ENCODE measurements at places on chromosomes 3 and 15.

- peak; percentile 73 for DNase-seq
Observed at GRCh38 chr15:58748040-58748851, 1.3 kb downstream of the ADAM10 start.

DNA sequence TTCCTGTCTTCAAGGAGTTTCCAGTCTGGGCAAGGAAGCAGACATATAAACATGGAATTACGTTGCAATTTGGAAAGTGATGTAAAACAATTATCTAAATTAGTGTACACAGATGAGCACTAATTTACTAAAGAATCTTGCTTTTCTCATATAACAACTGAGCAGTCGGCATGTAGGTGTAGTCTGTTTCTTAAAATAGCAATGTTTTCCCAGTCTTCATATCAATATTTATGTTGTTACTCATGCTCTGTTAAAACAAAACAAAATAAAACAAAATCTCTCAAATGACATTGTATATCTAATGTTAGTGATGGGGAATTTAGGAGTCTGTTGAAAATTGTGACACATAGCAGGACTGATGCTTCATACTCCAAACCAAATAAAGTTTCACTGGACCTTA, 75.6 kb downstream of the SAMMSON start:
- DNase-seq, result no peak

- DNase-seq, result peak; percentile 80
Observed at GRCh38 chr3:152574461-152575079, 260.4 kb upstream of the P2RY1 start.

- DNase-seq, result peak; percentile 18
Observed at GRCh38 chr3:168612671-168613070, 516.9 kb upstream of the GOLIM4 start.

- no peak for DNase-seq
Observed at GRCh38 chr3:106423321-106424225, 554.8 kb upstream of the CBLB start.

DNA sequence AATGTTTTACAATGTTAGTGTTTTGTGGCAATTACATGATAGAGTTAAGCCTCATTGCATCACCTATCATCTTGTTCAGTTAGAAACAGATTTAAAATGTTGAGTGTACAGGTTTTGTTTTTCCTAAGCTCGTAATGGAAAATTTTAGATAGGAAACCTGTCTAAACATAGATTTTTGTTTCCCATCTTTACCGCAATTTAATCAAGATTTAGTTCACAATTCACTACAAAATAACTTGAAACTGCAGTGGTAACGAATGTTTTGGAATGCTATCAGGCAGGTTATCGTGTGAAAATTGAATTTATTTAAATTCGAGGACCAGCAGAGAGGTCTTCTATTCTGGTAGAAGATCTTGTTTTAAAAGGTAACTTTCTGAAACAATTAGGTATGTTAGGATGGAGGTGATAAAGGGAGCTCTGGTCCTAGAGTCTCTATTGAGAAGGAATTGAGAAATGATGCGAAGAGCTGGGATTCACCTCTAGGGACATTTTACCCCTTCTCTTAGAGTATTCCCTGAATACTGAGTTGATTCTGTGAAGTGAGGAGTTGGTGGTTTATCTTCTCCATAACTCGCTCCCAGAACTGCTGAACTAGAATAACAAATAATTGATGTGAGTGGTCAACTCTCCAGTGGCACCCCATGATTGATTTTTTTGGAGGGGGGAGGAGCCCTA, 1.4 kb downstream of the DOCK3 start:
- no peak for DNase-seq

DNA sequence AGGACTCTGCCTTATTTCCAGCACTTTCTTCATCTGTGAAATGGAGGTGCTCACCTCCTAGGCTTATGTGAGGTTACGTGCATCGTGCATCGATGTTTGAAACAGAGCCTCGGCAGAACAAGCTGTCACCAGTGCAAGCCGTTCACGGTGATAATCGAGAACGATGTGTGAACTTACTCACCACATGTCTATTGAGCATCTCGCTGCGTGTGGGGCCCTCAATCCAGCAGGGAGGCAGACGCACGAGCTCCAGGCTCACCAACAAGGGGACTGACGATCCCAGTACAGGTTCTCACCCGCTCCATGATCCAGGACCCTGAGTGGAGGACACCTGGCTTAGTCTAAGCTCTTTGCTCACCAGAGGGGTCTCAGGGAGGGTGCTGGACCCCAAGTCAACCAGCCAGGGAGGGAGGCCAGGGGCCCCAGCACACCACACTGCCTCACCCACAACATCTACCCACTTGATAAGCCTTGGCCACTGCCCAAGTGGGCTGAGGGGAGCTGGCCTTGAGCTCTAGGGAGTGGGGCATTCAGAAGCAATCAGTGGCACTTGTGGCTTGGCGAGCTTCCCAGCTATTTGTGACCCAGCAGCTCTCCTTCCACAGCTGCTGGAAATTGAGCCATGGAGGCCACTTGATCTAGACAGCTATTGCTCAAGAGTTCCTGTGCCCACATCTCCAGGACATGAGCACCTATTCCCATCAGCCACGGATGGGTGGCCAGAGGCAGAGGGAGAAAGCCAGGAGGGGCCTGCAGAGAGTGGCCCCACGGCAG, 34.4 kb upstream of the SLC6A1 start:
- DNase-seq, result peak; percentile 85

- DNase-seq, result no peak
Observed at GRCh38 chr3:14126887-14127505, 2.1 kb downstream of the TMEM43 start.
